ENCODE measurements at places on chromosomes 5 and 9. TPM values are rescaled to one million over a fixed set of nuclear protein-coding genes. Genes with fewer than 3 reads are reported as not detected.

- no peak for DNase-seq
These were observed 54.1 kb upstream of the ELL2 start for GRCh38 chr5:96015709-96016108.

- no peak for DNase-seq
These were observed 19.9 kb upstream of the FAM120A start for GRCh38 chr9:93431539-93432105.

DNA sequence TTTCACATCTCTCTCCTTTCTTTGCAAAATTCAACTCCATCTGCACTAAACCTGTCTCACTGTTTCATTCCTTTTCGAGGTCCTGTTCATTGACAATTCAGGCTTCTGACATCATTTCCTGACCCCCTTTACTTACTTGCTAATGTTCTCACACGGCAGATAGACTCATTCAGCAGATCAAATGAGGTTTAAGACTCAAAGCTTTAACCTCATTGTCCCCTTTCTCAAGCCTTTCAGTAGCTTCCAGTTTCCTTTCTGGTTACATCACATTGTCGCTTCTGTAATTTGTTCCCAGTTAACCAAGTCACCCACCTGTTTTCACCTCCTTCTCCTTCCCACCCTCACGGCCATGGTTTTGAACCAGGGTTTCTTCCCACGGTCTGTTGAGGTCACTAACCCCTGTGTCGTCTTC, 143.4 kb upstream of the OTULINL start:
- DNase-seq: no peak

DNA sequence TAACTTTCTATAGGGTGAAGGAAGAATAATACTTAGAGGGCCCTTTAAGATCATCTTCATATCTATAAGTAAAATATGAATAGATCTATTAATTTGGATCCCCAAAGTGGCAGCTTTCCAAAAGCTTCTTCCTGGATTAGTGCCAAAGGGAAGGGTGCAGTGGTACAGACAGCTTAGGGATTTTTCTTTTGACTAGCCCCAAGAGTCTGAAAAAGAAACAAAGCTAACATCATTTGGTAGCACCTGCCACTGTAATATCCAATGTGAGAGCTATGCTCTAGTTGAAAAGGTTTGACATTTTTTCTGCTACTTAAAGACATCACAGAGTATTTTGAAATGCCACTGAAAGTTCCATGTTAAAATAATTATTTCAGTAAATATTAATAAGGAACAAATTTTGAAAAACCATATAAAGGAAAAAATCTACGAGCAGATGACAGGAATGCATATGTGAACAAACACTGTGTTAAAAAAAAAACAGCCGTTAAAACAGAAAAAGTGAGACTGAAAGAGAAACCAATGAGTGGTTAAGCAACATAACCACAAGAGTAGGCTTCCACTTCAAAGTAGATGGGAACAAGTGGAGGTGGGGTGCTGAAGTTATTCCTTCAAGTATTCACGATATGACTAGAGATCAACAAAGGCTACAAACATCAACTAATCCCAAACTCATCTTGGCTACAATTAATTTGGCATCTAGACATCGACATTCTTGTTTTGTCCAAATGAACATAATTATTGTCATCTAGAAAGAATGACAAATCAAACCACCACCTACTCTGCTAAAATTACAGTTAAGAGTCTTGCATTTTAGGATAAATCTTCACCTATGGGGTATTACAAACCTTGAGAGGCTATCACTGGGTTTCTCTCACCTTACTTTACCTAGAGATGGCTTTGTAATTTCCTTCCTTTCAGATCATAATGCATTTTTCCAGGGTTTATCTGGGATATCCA, 137.5 kb downstream of the CPLANE1 start:
- DNase-seq: no peak

- DNase-seq: no peak
These were observed 13.2 kb downstream of the DOCK8 start for GRCh38 chr9:227860-228259.

- DNase-seq: no peak
These were observed 49.4 kb downstream of the GGTA1 start for GRCh38 chr9:121450241-121450640.

Gene SAXO1
- total RNA-seq: not detected

Gene SLC36A1
- 23.3 TPM for total RNA-seq
